Common myeloid progenitor, CD34-positive (primary cell): ENCODE measurements at places on chromosomes 13 and 19.

DNA sequence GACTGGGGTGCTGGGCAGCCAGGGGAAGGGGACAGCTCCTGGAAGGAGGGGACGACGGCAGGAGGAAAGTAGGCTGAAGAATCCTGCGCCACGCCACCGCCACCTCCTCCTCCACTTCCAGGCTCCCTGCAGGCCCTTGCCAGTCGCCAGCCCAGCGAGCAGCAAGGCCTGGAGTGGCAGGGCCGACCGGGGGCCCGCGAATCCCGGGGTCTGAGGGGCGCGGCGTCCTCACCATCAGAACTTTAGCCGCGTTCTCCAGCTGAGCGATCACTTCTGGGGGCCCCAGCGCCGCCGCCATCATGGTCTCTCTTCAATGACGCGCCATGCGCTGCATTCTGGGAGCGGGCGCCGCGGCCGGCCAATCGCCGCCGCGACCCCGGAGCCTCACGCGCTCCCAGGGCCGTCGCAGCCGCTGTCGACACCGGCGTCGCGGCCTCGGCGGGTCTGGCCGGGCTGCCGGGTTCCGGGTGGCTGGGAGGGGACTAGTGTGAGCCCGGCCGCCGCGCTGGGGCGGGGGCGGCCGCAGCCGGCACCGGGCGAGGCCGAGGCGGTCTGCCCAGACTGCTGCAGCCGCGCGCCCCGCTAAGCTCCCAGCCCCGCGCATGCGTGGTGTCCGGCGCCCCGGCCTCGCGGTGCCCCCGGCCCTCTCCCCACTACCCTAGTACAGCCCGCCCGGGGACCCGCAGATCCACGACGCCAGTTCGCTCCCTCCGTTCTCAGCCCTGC is at the start of gene XPO4:
Gene XPO4, minus strand, starts transcription at position 309 of the 726 bp plus-strand sequence. Its CDS starts 8 bp downstream, at position 301.
- peak within 1 kb of the TSS; percentile 96 for H3K27ac ChIP-seq
- H3K4me3 ChIP-seq: peak within 1 kb of the TSS; percentile 95
- peak; percentile 74 for DNase-seq
- H3K4me1 ChIP-seq: peaks cover 17% of the 10 kb centered on the region
- no peaks in the 10 kb centered on the region for H3K27me3 ChIP-seq

GRCh38 chr19:41767115-41767514 is 11.8 kb downstream of the CEACAM6 start:
- DNase-seq: no peak
- no peak overlapping the region for H3K27ac ChIP-seq
- H3K27me3 ChIP-seq: no peaks in the 10 kb centered on the region
- H3K4me1 ChIP-seq: peaks cover 1% of the 10 kb centered on the region
- H3K36me3 ChIP-seq: no peaks in the 10 kb centered on the region
- H3K4me3 ChIP-seq: no peak overlapping the region

- H3K4me1 ChIP-seq: no peaks in the 10 kb centered on the region
- no peaks in the 10 kb centered on the region for H3K27me3 ChIP-seq
- no peak overlapping the region for H3K4me3 ChIP-seq
- no peak for DNase-seq
- H3K27ac ChIP-seq: no peak overlapping the region
These were observed 385.9 kb upstream of the SPRY2 start for GRCh38 chr13:80726868-80727267.

GRCh38 chr19:19157808-19158207 is 12.3 kb downstream of the MEF2B start:
- DNase-seq: no peak
- H3K36me3 ChIP-seq: peaks cover 4% of the 10 kb centered on the region
- H3K27ac ChIP-seq: no peak overlapping the region
- H3K4me3 ChIP-seq: no peak overlapping the region
- peaks cover 4% of the 10 kb centered on the region for H3K4me1 ChIP-seq
- H3K27me3 ChIP-seq: no peaks in the 10 kb centered on the region

GRCh38 chr19:3108775-3109174 is 14.6 kb downstream of the GNA11 start:
- H3K4me3 ChIP-seq: no peak overlapping the region
- no peaks in the 10 kb centered on the region for H3K4me1 ChIP-seq
- peaks cover 2% of the 10 kb centered on the region for H3K36me3 ChIP-seq
- peak; percentile 69 for DNase-seq
- no peaks in the 10 kb centered on the region for H3K27me3 ChIP-seq

- no peak for DNase-seq
- H3K4me3 ChIP-seq: no peak overlapping the region
- H3K27ac ChIP-seq: no peak overlapping the region
- H3K36me3 ChIP-seq: no peaks in the 10 kb centered on the region
These were observed 166.2 kb downstream of the DLEU7 start for GRCh38 chr13:50677258-50677657.

DNA sequence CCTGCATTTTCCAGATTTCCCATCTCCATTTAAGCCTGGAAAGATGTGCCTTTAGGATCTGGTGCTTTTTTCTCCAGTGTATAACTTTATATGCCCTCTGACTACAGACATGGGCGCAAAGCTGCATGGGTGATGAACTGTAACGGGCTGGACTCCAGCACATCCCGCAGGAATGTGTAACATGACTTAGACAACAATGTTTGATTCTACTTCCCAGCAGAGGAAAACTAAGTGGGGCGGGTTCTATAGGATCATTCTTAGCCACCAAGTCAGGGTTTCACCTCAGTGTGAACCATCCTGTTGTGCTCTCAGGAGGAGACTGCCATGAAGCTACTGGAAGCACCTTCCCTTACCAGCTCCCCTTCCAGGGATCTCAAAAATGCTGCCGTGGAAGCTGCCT is 93.2 kb upstream of the SERP2 start:
- no peaks in the 10 kb centered on the region for H3K36me3 ChIP-seq
- peaks cover 20% of the 10 kb centered on the region for H3K4me1 ChIP-seq
- no peak overlapping the region for H3K27ac ChIP-seq
- DNase-seq: no peak
- no peaks in the 10 kb centered on the region for H3K27me3 ChIP-seq
- H3K4me3 ChIP-seq: no peak overlapping the region
